ENCODE measurements at places on chromosomes 11 and 22. TPM values are rescaled to one million over a fixed set of nuclear protein-coding genes. Genes with fewer than 3 reads are reported as not detected.

DNA sequence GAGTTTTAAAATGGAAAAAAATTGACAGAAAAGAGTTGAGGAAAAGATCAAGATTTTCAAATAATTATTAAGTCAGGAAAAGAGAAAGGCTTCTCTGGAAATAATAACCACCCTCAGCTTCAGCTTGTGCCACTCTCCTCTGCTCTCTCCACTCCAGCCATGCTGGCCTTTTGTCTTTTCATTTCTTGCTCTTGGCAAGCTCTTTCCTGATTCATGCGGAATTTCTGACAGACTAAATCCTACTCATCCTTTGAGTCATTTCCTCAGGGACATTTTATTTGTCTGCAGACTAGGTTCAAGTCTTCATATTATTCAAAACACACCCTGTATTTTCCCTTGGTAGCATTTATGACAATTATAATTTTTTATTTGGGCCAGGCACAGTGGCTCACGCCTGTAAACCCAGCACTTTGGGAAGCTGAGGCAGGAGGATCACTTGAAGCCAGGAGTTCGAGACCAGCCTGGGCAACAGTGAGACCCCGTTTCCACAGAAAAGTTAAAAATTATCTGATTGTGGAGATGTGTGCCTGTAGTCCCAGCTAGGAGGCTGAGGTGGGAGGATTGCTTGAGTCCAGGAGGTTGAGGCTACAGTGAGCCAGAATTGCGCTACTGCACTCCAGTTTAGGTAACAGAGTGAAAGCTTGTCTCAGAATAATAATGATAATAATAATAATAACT lies 7.8 kb upstream of the P4HA3 start:
- no peak for DNase-seq

- no peak for DNase-seq
Observed at GRCh38 chr11:6660712-6661111, 5.1 kb upstream of the DCHS1 start.

The MPEG1 gene
- total RNA-seq, result 15.0 TPM

The TSKU gene
- 7.9 TPM for total RNA-seq

Measured in spinal cord (tissue), 10 donors.